ENCODE measurements at places on chromosomes 11 and 22.
A peak's percentile ranks its signal among the peaks of the same experiment; 100 is the strongest.

DNA sequence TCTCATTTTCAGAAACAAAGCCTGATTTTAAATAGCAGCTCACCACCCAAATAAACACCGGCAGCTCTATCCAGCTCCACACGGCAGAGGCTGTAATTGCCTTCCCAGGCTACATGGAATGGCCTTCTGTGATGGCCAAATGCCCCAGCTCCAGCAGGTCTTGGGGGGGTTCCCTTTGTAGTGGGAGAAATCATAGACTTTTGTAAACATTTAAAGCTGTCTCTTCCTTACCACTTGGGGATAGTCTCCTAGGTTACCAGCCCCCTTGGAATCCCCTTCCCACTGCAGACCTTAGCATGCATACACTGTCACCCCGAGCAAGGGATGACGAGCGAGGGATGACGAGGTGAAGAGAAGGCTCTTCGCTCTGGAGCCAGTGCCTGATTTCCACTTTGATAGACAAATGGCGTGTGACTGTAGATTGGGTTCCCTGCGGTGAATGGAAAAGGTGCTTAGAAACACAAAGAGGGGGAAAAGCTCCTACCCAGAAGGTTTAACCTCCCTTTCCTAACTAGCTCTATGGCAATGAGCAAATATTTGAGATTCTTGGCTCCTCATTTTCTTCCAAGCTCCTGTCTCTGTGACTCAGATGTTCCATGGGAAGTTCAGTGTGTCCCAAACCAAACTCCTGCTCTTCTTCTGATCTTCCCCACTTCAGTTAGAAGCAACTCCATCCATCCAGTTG is 108.0 kb upstream of the CADM1 start:
- DNase-seq = peak; percentile 42

GRCh38 chr22:17942721-17943120 is 81.6 kb downstream of the MICAL3 start:
- no peak for DNase-seq

DNA sequence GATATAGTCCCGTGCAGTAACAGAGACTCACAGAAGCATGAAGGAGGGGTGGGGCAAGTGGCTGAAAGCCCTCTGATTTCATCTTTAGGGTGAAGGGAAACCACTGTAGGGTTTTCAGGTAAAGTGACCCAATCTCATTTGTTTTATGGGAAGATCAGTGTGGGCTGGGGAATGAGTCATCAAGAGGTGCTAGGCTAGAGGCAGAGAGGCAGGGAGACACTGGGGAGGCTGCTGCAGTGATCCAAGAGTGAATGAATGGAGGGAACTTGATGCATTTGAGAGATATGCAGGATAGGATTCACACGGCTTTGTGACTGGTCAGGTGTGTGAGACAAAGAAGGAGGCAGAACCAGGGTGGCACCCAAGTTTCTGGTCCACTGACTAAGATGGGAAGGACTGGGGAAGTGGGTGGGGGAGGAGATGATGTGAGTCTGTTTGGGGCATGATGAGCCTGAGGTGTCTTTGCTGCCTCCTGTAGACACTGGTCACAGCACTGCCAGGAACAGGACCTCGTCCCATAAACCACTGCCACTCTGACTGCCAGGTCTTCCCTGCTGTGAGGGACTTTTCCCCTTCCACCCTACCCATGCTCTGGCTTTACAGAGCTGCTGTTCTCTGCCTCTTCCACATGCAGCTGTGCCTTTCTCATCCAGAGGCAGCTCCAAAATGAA is 239.0 kb downstream of the TENM4 start:
- peak; percentile 50 for DNase-seq

- DNase-seq = no peak
Observed at GRCh38 chr11:28228196-28228895, 120.2 kb downstream of the METTL15 start.

- DNase-seq = peak; percentile 56
Observed at GRCh38 chr22:37021710-37022482, 2.4 kb downstream of the MPST start.

- DNase-seq = no peak
Observed at GRCh38 chr22:35775339-35775738, 57.7 kb downstream of the APOL5 start.

- DNase-seq = no peak
Observed at GRCh38 chr11:26662916-26663315, 58.9 kb downstream of the SLC5A12 start.

DNA sequence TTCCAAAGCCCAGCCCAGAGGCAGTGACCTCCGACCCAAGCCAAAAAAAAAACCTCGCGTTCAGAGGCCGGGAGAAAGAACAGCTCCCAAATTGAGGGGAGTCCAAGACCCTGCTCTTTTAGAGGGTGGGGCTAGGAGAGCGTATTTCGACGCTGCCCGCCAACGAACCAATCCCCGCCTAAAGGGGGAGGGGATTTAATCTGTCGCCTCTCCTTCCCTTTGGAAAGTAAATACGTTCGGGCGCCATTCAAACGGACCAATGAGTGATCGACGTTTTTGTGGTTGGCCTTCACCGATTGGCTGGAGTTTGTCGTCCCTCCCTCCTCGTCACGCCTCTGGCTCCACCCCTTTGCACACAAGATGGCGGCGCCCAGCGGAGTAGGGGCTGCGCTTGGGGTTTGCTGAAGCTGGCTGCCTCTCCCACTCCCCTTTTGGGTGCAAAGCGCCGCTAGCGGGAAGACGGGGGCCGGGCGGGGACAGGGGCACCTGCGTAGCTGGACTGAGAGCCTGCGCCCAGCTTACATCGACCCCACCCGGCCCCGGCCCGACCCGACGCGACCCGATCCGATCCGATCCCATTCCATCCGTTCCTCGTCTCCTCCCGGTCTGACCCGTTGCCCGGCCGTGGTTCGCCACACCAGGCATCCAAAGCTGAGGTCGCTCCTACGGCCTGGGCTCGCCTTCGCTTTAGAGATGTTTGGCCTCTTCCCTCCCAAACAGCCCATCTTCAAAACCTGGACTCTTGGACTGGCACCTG is at the start of gene RNF26:
Gene RNF26 (plus strand): TSS at position 354 of the 757 bp plus-strand sequence. CDS start 596 bp downstream, outside the sequence.
- DNase-seq = peak; percentile 93

DNA sequence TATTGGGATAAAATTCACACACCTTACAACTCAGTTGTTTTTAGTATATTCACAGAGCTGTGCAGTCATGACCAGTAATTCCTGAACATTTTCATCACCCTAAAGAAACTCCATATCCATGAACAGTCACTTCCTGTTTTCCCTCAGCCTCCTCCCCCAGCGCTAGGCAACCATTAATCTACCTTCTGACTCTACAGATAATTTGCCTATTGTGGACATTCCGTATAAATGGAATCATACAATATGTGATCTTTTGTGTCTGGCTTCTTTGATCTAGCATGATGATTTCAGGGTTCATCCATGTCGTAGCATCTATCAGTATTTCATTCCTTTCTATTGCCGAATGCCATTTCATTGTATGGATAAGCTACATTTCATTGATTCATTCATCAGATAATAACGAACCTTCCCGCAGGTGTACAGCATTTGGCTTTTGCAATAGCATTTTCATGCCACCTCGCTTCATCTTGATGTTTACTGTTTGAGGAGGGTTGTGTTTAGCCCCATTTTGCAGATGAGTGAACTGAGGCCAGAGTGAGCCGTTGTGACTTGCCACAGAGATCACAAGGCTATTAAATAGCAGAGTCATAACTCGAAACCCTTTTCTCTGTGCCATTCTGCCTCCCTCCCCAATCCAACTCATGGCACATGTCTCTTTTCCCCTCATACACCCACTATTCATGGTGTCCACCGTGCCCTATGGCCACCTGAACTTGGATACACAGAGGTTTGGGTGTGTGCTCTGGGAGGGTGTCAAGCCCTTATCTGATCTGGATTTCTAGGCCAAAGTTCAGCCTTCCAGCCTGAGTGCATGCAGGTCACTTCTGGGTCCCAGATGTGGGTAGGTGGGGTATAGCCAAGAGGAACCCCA is 11.1 kb upstream of the MYH9 start:
- DNase-seq = peak; percentile 14

GRCh38 chr22:37290737-37291136 is 8.4 kb downstream of the CYTH4 start:
- DNase-seq = no peak

GRCh38 chr11:123425367-123425766 is 4.7 kb upstream of the GRAMD1B start:
- DNase-seq = no peak

DNA sequence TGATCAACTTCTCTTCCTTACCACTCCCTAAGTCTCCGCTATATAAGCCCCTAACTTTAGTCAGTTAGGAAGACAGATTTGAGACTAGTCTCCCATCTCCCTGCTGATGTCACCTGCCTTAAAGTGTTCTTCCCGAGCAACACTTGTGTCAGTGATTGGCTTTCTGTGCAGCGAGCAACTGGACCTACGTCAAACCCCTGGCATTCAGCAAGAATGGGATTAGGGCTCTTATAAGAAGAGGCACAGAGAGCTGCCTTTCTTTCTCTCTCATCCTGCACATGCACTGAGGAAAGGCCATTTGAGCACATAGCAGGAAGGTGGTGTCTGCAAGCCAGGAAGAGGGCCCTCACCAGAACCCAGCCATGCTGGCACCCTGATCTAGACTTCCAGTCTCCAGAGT is 116.6 kb upstream of the THY1 start:
- DNase-seq = no peak

DNA sequence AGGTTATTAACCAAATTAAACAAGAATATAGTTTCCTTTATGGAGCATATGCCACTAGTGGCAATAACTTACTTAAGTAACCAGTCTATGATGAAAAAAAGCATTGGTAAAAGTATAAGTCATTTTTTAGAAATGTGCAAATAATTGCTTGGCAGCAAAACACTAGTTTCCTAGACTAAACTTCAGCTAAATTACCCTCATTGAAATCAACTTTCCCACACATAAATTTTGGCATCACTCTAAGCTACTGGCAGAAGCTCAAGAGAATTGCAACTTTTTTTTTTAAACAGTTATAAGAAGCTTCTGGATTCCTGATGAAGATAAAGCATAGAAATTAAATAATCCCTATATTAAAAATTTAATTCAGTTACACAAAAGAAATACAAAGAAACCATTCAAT is 12.5 kb downstream of the CCDC34 start:
- no peak for DNase-seq

DNA sequence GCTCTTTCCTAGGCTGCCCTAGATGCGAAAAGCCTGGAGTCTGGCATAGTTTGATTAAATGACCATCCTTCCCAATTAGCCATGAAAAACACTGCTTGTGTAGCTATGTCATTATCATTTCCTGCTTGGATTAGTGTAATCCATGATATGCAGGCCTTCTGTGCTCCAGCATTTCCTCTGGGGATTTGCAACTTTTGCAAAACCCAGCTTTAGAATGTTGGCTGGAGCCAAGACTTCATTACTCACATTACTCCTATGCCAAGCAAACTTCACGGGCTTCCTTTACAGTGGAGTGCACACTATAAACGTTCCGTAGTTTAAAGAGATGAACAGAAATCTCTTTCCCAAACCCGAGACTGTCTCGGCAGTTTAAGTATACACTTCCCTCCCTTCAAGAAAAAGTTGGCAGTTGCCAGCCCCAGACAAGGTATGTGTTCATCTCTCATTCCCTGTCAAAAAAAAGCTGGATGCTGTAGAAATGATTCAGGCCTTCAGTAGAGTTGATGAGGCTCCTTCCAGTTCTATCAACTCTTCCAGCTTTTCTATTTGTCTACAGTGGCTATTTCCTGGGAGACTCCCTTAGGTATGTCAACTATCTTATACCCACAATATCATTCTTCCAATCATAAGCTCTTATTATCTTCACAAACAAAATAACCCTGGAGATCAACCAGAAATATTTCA is 180.0 kb downstream of the MAML2 start:
- no peak for DNase-seq

DNA sequence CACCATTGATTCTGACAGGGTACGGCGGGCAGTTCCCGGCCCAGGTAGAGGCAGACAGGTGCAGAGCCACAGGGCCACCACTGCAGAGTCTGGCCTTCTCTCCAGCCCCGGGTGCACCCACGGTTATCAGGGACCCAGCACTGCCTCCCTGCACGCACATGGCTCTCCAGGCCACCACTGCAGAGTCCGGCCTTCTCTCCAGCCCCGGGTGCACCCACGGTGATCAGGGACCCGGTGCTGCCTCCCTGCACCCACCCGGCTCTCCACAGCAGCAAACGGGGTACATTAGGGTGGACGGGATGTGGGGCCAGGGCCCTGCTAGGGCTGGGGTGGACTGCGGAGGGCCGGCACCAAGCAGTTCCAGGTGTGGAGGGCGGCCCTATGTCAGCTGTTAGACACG is 272.9 kb downstream of the BRD1 start:
- DNase-seq = no peak

DNA sequence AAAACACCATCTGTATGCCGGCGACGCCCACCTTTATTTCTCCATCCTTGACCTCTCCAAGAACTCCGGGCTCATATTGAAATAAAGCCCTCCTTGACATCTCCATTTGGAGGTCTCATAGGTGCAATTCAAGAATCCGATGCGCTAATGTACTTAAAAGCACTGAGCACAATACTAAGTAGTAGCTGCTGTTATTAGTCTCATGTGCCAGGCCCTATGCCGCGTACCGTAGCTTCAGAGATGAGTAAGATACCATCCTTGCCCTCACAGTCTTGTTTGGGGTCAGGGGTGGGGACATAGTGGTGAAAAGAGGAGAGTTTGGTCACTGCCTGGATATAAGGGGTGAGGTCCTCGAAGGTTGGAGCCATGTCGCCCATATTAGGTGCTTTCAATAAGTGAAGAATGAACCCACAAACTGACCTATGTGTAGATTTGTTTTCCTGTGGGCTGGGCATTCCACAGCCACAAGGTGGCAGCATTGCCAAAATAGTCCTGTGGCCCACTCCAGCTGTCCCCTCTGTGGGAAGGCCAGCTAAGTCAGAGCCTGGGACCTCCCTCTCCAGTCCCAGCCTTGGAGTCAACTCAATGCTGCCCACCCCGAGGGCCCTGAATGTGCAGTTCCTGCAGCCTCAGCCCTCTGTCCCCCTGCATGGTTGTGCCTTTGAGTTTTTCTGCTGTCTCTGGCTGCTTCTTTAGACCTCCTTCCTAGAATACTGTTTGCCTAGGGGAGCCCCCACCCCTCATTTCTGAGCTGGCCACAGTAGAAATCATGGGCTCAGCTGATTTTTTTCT is 6.5 kb downstream of the DCPS start:
- peak; percentile 60 for DNase-seq

GRCh38 chr22:20141186-20142077 is 9.4 kb downstream of the CCDC188 start:
- peak; percentile 43 for DNase-seq

GRCh38 chr11:23473782-23474181 is 613.5 kb upstream of the CCDC179 start:
- no peak for DNase-seq

DNA sequence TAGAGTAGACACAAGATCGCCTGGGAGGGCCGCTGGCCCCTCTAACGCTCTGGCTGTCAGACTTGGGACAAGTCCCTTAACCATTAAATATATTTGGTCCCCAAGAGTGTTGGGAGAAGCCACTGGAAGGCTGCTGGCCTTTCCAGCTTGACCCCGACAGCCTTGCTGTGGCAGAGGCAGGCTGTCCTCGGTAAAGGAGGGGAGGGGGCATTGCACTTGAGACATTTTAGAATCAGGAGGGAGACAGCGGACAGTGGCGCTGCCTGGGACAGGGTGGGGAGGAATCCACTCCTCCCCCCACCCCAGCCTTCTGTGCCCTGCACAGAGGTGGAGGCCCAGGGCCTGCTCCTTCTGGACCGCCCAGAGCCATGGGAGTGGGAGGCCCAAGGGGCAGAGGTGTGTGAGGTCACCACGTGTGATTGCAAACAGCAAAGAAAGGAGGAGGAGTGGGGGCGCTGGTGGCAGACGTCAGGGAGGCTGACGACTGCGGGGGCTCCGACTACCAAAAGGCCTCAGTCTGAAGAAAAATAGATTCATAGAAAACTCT is 28.9 kb downstream of the APOL1 start:
- DNase-seq = no peak

- no peak for DNase-seq
Observed at GRCh38 chr11:95256321-95256779, 25.3 kb upstream of the SESN3 start.
